ENCODE measurements at places on chromosomes 12 and 14.

DNA sequence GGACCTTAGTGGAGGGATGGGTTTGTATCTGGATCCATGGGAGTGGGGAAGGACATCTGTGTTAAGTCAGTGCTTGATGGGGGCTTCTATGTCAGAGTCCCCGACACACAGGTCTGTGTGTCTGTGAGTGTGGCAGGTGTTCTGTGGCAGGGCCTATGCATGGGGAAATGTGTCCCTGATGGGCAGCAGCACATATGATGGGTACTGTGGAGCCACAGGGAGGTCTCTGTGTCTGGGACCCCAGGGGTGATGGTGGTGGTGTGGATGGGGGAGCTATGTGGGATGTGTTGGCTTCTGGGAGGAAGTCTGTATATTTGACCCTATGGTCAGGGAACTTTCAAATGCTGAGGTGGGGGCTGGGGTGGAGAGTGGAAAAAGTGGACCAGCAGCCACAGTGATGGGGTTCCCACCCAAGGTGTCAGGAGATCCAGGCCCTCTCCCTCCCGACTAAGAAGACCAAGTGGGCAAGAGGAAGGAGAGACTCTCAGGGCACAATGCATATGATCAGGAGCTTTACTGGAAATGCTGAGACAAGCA lies 16.5 kb downstream of the KRT7 start:
- no peak for DNase-seq

DNA sequence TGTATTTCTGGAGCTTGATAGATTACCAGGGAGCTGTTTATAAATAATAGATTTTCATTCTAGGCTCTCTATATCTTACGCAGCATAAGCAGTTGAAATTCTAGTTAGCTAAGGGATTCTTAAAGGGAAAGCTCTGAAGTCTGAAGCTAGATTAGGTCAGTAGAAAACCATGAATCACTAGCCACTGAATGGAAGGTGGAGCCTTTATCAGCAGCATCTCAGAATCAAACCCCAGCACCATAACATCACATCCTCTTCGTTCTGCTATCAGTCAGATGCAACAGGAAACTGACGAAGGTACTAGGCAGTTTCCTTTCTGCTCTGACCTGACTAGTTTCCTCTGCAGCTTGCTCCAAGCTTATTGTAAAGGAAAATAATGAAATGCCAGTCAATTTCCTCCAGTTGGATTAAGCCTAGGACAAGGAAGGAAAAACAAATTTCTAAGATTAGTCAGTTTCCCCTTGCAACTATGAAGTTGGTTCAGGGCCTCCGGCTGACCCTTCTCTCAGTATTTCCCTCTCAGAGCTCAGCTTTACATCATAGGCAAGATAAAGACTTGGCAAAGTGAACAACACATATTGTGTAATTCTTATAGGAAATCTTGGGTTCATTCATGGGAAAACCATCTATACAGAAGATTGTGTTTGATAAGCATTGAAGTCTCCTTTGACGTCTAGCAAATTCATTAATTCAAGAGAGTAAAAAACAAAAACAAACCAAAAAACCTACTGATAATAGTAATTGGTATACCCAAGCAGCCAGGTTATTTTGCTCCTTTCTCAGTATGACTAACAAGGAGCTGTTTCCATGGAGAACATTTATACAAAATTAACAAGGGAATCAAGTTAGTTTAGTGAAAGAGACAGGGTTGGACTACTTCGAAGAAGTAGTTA lies 43.4 kb upstream of the CFAP54 start:
- peak; percentile 95 for DNase-seq

DNA sequence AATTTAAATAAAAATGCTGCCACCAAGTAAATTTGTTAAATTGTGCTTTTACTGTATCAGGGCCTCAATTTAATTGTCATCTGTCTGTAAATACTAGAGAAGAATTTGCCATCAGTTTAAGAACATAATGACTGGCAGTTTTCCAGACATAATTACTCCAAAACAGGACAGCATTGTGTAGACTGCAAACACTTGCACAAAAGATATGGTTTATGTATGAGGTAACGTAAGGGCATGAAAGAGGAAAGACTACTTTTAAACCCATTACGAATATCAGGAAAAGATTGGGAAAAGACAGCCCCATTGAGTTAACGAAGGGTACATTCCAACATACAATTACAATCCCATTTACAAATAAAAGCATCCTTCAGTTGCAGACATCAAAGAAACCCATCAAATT lies 59.8 kb upstream of the KRR1 start:
- no peak for DNase-seq

DNA sequence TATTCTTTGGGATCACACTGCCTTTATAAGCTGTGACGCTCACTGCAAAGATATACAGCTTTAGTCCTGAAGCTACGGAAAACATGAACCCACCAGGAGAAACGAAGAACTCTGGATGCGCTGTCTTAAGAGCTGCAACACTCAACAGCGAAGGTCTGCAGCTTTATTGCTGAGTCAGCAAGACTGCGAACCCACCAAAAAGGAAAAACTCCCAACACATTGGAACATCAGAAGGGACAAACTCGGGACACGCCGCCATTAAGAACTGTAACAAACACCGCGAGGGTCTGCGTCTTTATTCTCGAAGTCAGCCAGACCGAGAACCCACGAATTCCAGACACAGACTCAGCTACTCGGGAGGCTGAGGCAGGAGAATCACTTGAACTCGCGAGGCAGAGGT lies 9.2 kb upstream of the VWF start:
- DNase-seq: no peak

GRCh38 chr12:124391340-124392261 lies 96.7 kb downstream of the RFLNA start:
- peak; percentile 82 for DNase-seq

DNA sequence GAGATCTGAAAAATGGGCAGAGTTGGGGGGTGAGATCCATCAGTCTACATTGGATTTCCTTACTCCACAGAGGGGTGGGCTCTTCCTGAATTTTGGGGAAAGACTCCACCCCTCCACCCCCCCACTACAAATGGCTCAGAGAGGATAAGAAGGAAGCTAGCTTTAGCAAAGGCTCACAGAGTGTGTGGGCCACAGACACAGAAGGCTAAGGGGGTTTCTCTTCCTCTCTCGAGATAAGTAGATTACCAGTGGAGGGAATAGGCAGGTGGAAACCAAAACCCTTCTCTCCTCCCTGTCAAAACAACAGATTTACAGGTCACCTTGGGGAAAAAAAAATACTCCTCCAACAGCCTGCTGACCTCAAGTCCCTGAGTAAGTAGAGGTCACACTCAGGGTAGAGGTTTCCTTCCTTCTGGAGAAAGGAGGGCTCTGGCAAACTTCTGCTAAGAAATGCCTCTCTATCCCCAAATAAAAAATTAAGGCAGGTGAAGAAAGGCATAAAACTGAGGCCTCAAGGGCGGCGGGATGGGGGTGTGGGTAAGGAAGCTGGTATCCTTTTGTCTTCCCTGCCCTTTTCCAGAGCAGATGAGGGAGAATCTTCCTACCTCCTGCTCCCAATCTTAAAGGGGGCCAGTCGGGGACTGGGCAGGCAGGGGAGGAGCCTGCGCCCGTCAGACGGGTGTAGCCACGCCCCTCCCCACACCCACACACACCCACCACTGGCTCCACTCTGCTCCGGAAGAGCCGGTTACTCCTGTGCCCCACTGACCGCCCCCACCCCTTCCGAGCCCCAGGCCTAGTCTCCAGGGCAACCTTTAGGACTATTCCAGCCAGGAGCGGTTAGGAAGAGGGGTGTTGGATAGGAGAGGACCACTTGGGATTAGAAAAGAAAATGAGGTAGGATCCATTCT lies 1.9 kb upstream of the BAZ2A start:
- peak; percentile 64 for DNase-seq

DNA sequence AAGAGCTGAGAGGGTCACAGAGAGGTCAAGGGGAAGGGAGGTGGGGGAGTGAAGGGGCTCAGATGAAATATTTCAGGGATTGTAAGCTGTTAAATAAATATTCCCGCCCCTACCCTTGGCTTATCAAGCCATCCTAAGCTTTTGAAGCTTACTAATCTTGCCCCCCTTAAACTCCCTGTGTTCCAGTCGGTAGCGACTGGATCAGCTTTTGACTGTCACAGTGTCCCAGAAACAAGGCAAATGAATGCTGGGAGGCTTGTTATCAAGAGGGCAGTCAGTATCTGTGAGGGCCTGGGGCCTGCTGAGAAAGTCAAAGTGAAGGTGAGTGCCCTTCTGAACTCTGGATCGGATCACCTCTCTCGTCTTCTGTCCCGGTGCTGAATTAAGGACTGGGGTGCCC lies 128.1 kb downstream of the DACT1 start:
- no peak for DNase-seq

DNA sequence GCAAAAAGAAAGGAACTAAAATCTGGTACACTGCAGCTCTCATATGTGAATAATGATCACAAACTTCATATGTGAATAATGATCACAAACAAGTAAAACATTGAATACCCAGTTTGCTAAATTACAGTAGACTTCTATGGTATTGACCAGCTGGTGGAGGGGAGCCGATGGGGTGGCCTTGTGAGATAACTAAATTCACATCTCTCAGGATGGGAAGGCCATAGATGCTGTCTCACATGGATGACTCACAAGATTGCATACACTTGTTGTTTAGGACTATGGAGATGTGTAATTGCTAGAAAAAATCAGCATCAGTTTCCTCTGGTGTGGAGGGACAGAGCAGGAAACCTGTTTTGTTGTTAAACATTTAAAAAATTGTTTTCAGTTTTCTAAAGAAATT lies 49.2 kb downstream of the ACACB start:
- DNase-seq: no peak
